Mucosa of gallbladder (tissue), 1 donor: ENCODE measurements at places on chromosomes 12 and 14. TPM values are rescaled to one million over a fixed set of nuclear protein-coding genes. Genes with fewer than 3 reads are reported as not detected.

JPH4 gene
- 1.2 TPM for total RNA-seq

SOX5 gene
- 15.0 TPM for total RNA-seq

TMEM233 gene
- 0.55 TPM for total RNA-seq

TSPAN11 gene
- 6.7 TPM for total RNA-seq

B4GALNT1 gene
- total RNA-seq: 1.3 TPM

PPP4R4 gene
- 1.4 TPM for total RNA-seq

POMT2 gene
- total RNA-seq: 36.5 TPM

GLIPR1L1 gene
- total RNA-seq: not detected

COCH gene
- 0.37 TPM for total RNA-seq

PLEKHG7 gene
- total RNA-seq: 0.29 TPM
